ENCODE measurements at places on chromosomes 3 and 15. TPM values are rescaled to one million over a fixed set of nuclear protein-coding genes. Genes with fewer than 3 reads are reported as not detected.
A peak's percentile ranks its signal among the peaks of the same experiment; 100 is the strongest.

DNA sequence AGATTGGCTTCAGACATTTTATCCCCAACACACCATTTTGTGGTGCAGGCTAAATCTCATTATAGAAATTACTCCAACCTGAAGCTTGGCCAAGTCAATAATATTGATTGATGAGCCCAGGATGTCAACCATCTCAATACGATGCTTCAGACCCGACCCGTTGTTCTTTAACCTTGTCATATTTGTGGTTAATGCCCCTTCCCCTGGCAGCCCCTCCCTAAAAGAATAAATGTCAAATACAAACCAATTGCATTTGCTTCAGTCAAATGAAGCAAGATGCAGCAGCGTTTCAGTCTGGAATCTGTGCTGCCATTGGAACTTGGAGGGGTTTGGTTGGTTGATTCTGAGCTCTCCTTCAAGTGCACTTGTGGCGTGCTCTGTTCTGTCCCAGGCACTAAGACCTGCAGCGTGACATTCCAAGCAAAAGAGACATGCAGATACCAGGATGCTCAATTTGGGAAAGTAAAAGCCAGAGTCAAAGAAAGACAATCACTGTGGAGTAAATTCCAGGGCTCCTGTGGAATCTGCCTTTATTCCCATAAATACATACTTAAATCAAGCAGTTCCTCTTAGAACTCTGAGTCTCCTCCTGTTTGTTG, 23.8 kb upstream of the PSMD6 start:
- no peak for DNase-seq
- no peak overlapping the region for H3K4me3 ChIP-seq
- peaks cover 60% of the 10 kb centered on the region for H3K27me3 ChIP-seq
- no peak overlapping the region for H3K27ac ChIP-seq
- H3K4me1 ChIP-seq = no peaks in the 10 kb centered on the region

- peak overlapping the region; percentile 49 for H3K27ac ChIP-seq
- peaks cover 2% of the 10 kb centered on the region for H3K36me3 ChIP-seq
- no peaks in the 10 kb centered on the region for H3K27me3 ChIP-seq
- peaks cover 46% of the 10 kb centered on the region for H3K4me1 ChIP-seq
- DNase-seq = no peak
These were observed 4.0 kb downstream of the TNK2 start for GRCh38 chr3:195904368-195904767.

GRCh38 chr3:185042312-185043050, 110.4 kb downstream of the C3orf70 start:
- H3K4me1 ChIP-seq = peaks cover 3% of the 10 kb centered on the region
- no peak for DNase-seq
- peaks cover 49% of the 10 kb centered on the region for H3K36me3 ChIP-seq
- no peak overlapping the region for H3K27ac ChIP-seq
- H3K4me3 ChIP-seq = no peak overlapping the region

DNA sequence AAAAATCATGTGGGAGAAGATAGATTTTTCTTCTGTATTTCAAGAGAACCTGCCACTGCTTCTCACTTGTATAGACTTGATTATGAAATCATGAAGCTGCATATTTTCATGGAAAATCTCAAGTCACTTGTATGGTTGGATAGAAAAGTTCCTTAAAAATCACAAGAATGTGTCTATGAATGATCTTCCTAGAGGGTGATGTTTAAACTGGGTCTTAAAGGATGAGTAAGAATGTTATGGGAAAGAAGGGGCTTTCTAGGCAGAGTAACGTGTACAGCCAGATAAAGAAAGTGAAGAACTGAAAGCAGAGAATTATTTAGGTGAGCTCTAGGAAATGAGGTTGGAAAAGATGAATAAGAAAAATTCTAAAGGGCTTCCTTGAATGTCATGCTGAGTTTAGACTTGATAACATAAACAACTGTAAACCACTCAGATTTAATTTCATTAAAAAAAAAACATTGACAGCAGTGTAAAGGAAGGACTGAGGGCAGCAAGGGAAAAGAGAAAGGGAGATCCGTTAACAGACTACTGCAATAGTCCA, 5.0 kb downstream of the CD47 start:
- DNase-seq = no peak
- H3K27ac ChIP-seq = no peak overlapping the region
- no peak overlapping the region for H3K4me3 ChIP-seq
- peaks cover 18% of the 10 kb centered on the region for H3K4me1 ChIP-seq
- no peaks in the 10 kb centered on the region for H3K27me3 ChIP-seq
- peaks cover 7% of the 10 kb centered on the region for H3K36me3 ChIP-seq

- H3K27me3 ChIP-seq = no peaks in the 10 kb centered on the region
- peaks cover 14% of the 10 kb centered on the region for H3K36me3 ChIP-seq
- H3K4me1 ChIP-seq = peaks cover 9% of the 10 kb centered on the region
- DNase-seq = no peak
- peak overlapping the region; percentile 22 for H3K4me3 ChIP-seq
These were observed 3.6 kb downstream of the HGD start for GRCh38 chr3:120678331-120678947.

GRCh38 chr3:20051123-20051806, 11.0 kb downstream of the KAT2B start:
- no peak overlapping the region for H3K4me3 ChIP-seq
- peaks cover 64% of the 10 kb centered on the region for H3K4me1 ChIP-seq
- no peak for DNase-seq
- H3K27me3 ChIP-seq = no peaks in the 10 kb centered on the region

- peaks cover 38% of the 10 kb centered on the region for H3K27me3 ChIP-seq
- no peak within 1 kb of the TSS for H3K27ac ChIP-seq
- no peaks in the 10 kb centered on the region for H3K36me3 ChIP-seq
- peak; percentile 15 for DNase-seq
These were observed at the start of gene LRRK1 for GRCh38 chr15:100918690-100919480. Gene LRRK1, plus strand, starts transcription at chr15:100919357. Its CDS starts 5,276 bp downstream, at chr15:100924633.

DNA sequence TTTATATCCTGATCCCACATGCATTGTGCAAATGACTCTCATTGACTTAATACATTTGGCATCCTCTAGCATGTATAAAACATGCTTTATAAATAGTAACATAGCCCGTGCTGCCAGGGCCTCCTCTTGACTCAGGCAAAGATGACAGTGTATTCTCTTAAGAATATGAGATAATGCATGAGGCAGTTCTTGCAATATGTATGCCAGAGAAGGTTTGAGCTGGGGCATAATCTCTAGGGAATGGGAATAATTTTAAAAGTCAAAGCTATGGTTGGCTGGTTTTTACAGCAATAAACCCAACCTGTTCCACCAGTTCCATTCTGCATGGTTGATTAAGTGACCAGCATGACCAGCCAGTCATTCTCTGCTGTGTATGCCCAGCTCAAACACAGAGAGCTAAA, 179.0 kb upstream of the PFN2 start:
- DNase-seq = no peak
- no peak overlapping the region for H3K27ac ChIP-seq
- peaks cover 47% of the 10 kb centered on the region for H3K27me3 ChIP-seq
- no peaks in the 10 kb centered on the region for H3K36me3 ChIP-seq
- H3K4me3 ChIP-seq = no peak overlapping the region
- no peaks in the 10 kb centered on the region for H3K4me1 ChIP-seq

DNA sequence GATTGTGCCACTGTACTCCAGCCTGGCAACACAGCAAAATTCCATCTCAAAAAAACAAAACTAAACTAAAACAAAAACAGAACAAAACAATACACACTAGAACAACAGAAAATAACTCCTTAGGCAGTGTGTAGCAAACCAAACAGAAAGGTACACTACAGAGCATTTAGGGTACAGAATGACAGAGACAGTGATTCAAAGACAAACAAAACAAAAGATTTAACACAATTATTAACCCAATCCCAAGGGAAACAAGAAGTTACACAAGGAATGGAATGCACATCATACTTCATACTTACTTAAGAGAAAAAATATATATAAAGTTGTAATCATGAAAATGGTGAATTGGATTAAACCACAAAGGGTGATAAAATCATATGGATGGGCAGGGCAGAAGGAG, 12.9 kb downstream of the SLC25A20 start:
- no peak for DNase-seq
- H3K4me3 ChIP-seq = no peak overlapping the region
- peaks cover 13% of the 10 kb centered on the region for H3K36me3 ChIP-seq
- H3K4me1 ChIP-seq = peaks cover 4% of the 10 kb centered on the region
- H3K27ac ChIP-seq = no peak overlapping the region

- H3K4me3 ChIP-seq = no peak overlapping the region
- no peak overlapping the region for H3K27ac ChIP-seq
- no peaks in the 10 kb centered on the region for H3K27me3 ChIP-seq
- DNase-seq = no peak
- H3K36me3 ChIP-seq = no peaks in the 10 kb centered on the region
These were observed 30.9 kb upstream of the GOLGA6L2 start for GRCh38 chr15:23477920-23478319.

GRCh38 chr3:123110976-123111615, 44.3 kb downstream of the PDIA5 start:
- peaks cover 2% of the 10 kb centered on the region for H3K4me1 ChIP-seq
- H3K36me3 ChIP-seq = no peaks in the 10 kb centered on the region
- no peak for DNase-seq
- H3K27ac ChIP-seq = peak overlapping the region; percentile 70
- no peaks in the 10 kb centered on the region for H3K27me3 ChIP-seq

- H3K27me3 ChIP-seq = no peaks in the 10 kb centered on the region
- H3K27ac ChIP-seq = no peak overlapping the region
- H3K4me3 ChIP-seq = no peak overlapping the region
- H3K36me3 ChIP-seq = no peaks in the 10 kb centered on the region
- no peak for DNase-seq
- no peaks in the 10 kb centered on the region for H3K4me1 ChIP-seq
These were observed 820.5 kb downstream of the MCTP2 start for GRCh38 chr15:95051861-95052260.

DNA sequence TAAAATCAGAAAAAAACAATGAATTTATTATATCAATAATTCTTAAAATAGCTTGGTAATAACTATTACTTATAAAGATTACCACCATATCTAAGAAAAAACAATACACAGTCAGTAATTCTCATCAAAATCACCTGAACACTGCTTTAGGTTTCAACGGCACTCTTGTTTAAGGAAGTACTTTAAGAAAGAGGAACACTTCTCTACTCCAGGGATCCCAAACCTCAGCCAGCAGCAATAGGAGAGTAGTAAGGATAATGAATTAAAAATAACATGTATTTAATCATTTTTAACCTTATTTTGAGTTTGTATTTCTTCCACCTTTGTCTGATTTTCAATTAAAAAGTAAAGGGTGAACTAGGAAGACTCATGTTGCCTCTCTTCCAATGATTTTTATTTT, 494.0 kb upstream of the NR2F2 start:
- H3K27me3 ChIP-seq = no peaks in the 10 kb centered on the region
- H3K4me1 ChIP-seq = peaks cover 20% of the 10 kb centered on the region
- H3K27ac ChIP-seq = no peak overlapping the region
- H3K36me3 ChIP-seq = no peaks in the 10 kb centered on the region
- no peak overlapping the region for H3K4me3 ChIP-seq

GRCh38 chr15:48406911-48407310, 75.7 kb downstream of the DUT start:
- H3K4me3 ChIP-seq = no peak overlapping the region
- H3K4me1 ChIP-seq = no peaks in the 10 kb centered on the region
- H3K36me3 ChIP-seq = no peaks in the 10 kb centered on the region
- no peaks in the 10 kb centered on the region for H3K27me3 ChIP-seq
- no peak overlapping the region for H3K27ac ChIP-seq
- no peak for DNase-seq

DNA sequence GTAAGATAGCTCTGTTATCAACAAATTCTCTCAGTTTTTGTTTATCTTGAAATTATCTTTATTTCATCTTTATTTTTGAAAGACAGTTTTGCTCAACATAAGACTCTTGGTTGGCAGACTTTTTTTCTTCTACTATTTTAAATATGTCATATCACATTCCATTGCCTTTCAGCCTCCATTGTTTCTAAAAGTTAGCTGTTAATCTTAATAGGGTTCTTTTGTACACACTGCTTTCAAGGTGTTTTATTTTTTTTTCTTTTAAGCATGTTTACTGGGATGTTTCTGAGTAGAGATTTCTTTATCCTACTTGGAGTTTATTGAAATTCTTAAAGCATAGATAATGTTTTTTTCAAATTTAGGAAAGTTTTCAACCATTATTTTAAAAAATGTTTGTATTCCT, 294.6 kb downstream of the STXBP5L start:
- no peak for DNase-seq
- H3K27ac ChIP-seq = no peak overlapping the region

The PPP1R14D gene
- not detected for polyA plus RNA-seq
